ENCODE measurements at places on chromosomes 3 and 15.

DNA sequence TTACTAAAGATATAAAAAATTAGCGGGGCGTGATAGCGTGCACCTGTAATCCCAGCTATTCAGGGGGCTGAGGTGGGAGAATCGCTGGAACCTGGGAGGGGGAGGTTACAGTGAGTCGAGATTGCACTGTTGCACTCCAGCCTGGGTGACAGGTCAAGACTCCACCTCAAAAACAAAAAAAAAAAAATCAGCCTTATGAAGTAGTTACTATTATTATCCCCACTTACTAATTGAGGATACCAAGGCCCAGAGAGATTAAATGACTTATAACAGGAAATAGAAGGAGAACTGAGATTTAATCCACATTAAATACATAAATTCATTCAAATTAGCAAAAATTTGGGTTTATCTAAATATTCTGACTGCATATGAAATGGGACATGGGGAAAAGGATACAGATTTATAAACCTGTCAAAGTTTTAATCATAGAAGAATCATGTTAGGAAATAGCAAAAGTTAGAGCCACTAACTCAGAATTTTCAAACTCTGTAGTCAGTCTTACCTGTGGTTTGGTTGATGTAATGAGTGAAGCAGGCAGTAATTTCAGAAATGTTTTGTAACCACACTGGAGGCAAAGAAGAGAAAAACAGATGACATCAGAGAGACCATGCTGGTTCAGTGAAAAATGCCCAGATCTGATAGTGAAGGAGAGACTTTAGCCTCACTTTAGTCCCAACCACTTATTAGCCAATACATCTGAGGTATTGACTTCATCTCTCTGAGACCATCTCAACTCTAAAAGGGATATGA lies 25.0 kb upstream of the ACAP2 start:
- DNase-seq = peak; percentile 66

GRCh38 chr15:40364251-40364650 lies 6.2 kb downstream of the DISP2 start:
- no peak for DNase-seq

- no peak for DNase-seq
These were observed 15.0 kb upstream of the ACAD9 start for GRCh38 chr3:128864351-128864811.

DNA sequence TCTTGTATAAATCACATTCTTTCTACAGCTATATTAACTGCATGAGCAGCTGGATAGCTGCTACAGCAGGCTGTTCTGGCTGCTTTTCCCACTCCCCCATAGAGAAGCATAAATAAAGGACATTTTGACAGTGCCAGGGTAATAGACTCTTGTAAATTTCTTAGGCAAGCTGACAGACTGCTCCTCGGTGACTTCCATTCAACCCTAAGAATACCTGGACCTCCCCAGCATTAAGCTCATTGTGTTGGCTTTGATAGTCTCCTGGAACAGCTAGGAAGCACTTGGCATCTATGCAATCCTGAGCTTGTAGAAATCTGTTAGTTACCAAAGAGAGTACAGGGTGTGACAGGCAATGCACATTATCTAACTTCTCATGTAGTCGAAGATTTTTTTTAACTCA lies 475.4 kb downstream of the AGBL1 start:
- no peak for DNase-seq

- DNase-seq = no peak
These were observed 191.9 kb upstream of the LINGO1 start for GRCh38 chr15:77824361-77825251.

- no peak for DNase-seq
These were observed 10.3 kb downstream of the TIMP4 start for GRCh38 chr3:12148183-12148940.
